Adrenal gland (tissue), 19 donors: ENCODE measurements at places on chromosomes 5 and 9. TPM values are rescaled to one million over a fixed set of nuclear protein-coding genes. Genes with fewer than 3 reads are reported as not detected.

DNA sequence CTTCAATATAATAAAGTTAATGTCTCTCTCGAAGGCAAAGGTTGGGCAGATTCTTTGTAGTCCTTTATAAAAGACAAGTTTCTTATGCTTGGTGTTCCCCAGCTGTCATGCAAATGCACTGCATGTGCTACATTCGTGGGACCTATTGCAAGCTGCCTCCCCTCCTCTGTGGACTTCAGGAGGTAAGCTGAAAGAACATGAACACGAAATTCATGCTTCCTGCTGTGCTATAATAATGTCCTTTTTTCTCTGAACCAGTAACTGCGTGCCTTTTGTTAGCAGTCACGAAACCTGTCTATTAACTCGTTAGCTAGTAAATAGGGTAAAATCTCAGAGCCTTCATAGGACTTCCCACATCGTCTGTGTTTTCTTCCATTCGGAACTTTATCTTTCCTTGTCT, 363.5 kb downstream of the CDH9 start:
- no peak overlapping the region for H3K4me3 ChIP-seq
- no peaks in the 10 kb centered on the region for H3K4me1 ChIP-seq
- H3K36me3 ChIP-seq: no peaks in the 10 kb centered on the region
- no peaks in the 10 kb centered on the region for H3K27me3 ChIP-seq
- H3K27ac ChIP-seq: no peak overlapping the region

ADRA1B gene
- 1.8 TPM for polyA plus RNA-seq

DNA sequence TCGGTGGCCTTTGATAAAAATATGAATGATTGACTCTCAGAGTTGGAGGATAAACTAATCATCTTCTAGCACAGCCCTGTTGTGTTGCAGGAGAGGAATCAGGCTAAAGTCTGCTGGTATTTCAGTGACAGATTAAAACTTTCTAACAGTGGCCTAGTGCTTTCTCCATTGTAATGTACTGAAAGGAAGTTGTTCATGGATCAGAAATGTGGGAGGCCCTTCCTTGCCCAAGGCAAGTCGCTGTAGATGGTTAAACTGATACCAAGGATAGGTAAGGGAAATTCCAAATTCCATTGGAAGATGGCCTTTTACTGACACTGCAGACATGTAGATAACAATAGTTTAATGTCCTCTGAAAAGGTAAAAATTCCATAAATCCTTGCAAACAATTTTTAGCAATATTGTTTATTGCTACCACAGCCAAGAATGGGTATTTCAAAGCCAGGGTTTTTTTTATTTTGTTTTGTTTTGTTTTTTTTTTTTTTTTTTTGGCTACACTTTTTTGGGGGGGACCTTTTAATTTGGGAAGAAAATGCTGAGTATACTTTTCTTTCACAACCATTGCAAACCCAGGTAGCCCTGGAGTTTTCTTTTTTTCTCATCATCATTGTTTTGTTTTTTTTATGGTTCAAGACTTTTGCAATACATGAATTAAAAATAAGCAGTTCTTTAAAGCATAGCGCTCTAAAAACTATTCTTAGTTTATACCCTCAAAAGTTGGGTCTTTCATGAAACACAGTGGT, 35.5 kb downstream of the WDR36 start:
- no peak for DNase-seq
- H3K4me1 ChIP-seq: no peaks in the 10 kb centered on the region
- no peaks in the 10 kb centered on the region for H3K27me3 ChIP-seq
- peaks cover 26% of the 10 kb centered on the region for H3K36me3 ChIP-seq
- H3K27ac ChIP-seq: no peak overlapping the region

DNA sequence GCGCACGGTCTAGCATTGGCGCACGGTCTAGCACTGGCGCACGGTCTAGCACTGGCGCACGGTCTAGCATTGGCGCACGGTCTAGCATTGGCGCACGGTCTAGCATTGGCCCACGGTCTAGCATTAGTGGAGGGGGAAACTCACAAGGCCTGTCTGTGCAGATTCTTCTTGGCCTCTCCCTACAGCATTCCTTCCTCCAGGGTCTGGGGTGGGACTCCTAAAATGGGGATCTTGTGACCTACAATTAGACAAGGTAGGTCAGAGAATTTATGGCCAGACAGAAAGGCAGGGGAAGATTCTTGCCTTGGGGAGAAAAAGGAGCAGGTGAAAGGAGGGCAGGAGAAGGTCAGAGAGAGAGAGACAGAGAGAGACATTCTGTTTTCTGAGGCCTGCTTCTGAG, 5.4 kb upstream of the GBGT1 start:
- H3K4me1 ChIP-seq: peaks cover 2% of the 10 kb centered on the region
- H3K4me3 ChIP-seq: no peak overlapping the region
- no peak for DNase-seq
- H3K27me3 ChIP-seq: no peaks in the 10 kb centered on the region
- no peak overlapping the region for H3K27ac ChIP-seq

TICAM2 gene
- 2.3 TPM for polyA plus RNA-seq

OLFM1 gene
- 34.4 TPM for polyA plus RNA-seq

- H3K4me3 ChIP-seq: no peak overlapping the region
- no peaks in the 10 kb centered on the region for H3K36me3 ChIP-seq
- no peak for DNase-seq
- H3K27me3 ChIP-seq: no peaks in the 10 kb centered on the region
- no peaks in the 10 kb centered on the region for H3K4me1 ChIP-seq
Measured at GRCh38 chr5:121164632-121165031, 687.0 kb upstream of the FTMT start.

- no peak overlapping the region for H3K27ac ChIP-seq
- no peaks in the 10 kb centered on the region for H3K36me3 ChIP-seq
- H3K27me3 ChIP-seq: no peaks in the 10 kb centered on the region
- H3K4me3 ChIP-seq: no peak overlapping the region
- no peak for DNase-seq
Measured at GRCh38 chr9:71762900-71763653, 5.2 kb downstream of the CEMIP2 start.

- no peaks in the 10 kb centered on the region for H3K36me3 ChIP-seq
- peaks cover 7% of the 10 kb centered on the region for H3K4me1 ChIP-seq
- peak overlapping the region; percentile 5 for H3K4me3 ChIP-seq
- DNase-seq: no peak
Measured at GRCh38 chr5:79133121-79133656, 21.6 kb downstream of the BHMT start.

PCDHAC2 gene
- 6.5 TPM for polyA plus RNA-seq

- H3K4me1 ChIP-seq: no peaks in the 10 kb centered on the region
- H3K27ac ChIP-seq: no peak overlapping the region
- no peak for DNase-seq
- H3K27me3 ChIP-seq: no peaks in the 10 kb centered on the region
- no peaks in the 10 kb centered on the region for H3K36me3 ChIP-seq
Measured at GRCh38 chr9:71986900-71987299, 73.5 kb downstream of the C9orf57 start.

- H3K27me3 ChIP-seq: no peaks in the 10 kb centered on the region
- no peaks in the 10 kb centered on the region for H3K4me1 ChIP-seq
- H3K4me3 ChIP-seq: no peak overlapping the region
- no peak overlapping the region for H3K27ac ChIP-seq
- DNase-seq: no peak
Measured at GRCh38 chr9:18942801-18943200, 90.2 kb downstream of the SAXO1 start.

- H3K27me3 ChIP-seq: no peaks in the 10 kb centered on the region
- no peak for DNase-seq
- no peak overlapping the region for H3K4me3 ChIP-seq
- H3K4me1 ChIP-seq: no peaks in the 10 kb centered on the region
- no peaks in the 10 kb centered on the region for H3K36me3 ChIP-seq
Measured at GRCh38 chr9:100573655-100574260, 4.1 kb upstream of the CAVIN4 start.

- no peaks in the 10 kb centered on the region for H3K36me3 ChIP-seq
- no peak overlapping the region for H3K27ac ChIP-seq
- no peaks in the 10 kb centered on the region for H3K4me1 ChIP-seq
- no peak for DNase-seq
- no peak overlapping the region for H3K4me3 ChIP-seq
Measured at GRCh38 chr9:7210854-7211637, 453.3 kb downstream of the KDM4C start.

PFN3 gene
- not detected for polyA plus RNA-seq

GMCL2 gene
- polyA plus RNA-seq: not detected

FCN2 gene
- 21.6 TPM for polyA plus RNA-seq

DNA sequence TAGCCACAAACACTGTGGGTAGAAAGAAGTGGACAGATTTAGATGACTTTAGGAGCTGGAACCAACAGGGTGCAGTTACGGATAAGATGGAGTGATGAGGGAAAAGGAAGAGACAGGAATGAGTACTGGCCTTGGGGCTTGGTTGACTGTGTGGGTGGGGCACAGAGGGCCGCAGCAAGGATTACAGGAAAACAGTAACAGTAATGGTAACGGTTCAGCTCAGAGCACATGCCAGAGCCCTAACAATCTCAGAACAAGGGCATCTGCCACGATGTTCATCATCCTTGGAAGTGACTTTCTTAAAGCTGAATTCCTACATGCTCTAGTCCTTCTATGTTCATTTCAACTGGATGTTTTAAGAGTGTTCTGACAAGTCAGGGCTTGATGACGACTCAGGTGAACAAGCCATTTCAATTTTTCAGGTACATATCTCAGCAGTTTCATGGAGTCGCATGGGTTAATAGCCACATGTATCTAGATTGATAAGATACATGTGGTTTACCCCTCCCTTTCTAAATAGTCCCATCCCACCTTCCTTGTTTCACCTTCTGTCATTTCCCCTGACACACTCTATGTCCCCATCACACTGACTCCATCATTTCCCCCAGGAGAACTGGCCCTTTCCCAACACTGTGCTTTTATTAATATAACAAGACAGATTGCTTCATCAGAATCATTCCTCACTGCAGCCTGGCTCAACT, 65.0 kb downstream of the CEMIP2 start:
- H3K4me3 ChIP-seq: no peak overlapping the region
- DNase-seq: no peak
- H3K27ac ChIP-seq: no peak overlapping the region
- H3K27me3 ChIP-seq: no peaks in the 10 kb centered on the region
- no peaks in the 10 kb centered on the region for H3K36me3 ChIP-seq

- no peak overlapping the region for H3K27ac ChIP-seq
- DNase-seq: no peak
- H3K27me3 ChIP-seq: no peaks in the 10 kb centered on the region
Measured at GRCh38 chr5:37090781-37091180, 158.4 kb downstream of the CPLANE1 start.

DNA sequence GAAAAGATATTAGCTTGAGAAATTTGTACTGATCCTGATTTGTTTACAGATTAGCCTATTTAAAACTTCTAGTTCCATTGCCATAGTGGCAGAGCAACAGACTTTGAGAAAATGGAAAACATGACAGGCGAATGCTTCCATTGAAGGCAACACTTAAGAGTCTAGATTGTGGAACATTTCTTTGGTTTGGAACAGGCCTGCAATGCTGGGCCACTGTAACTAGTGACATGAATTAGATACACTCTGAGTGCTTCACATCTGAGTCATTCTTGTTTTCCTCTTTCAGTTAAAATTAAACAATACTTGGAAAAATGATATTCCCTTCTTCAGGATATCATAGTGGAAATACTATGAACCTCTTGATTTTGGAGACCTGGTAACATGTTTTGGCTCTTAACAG, 453.6 kb upstream of the TUSC1 start:
- H3K27me3 ChIP-seq: no peaks in the 10 kb centered on the region
- H3K27ac ChIP-seq: no peak overlapping the region
- H3K36me3 ChIP-seq: no peaks in the 10 kb centered on the region
- H3K4me1 ChIP-seq: no peaks in the 10 kb centered on the region
- no peak for DNase-seq

DNA sequence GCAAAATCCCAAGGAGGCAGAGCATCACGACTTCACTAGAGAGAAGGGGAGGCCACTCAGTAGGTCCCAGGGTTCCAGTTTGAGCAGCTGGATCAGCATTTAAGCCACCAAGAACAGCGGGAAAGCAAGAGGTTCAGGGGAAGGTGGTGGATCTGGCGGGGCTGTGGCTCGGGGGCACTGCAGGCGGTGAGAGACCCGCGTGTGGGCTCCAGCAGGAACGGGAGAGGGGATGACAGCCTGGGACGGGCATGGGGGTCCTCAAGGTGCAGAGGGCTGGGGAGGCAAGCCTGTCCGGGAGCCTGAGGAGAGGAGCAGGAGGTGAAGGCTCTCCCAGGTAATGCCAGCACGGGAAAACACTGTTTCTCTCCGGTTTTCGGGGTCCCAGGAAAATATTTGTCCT, 123.6 kb downstream of the IRX2 start:
- H3K27ac ChIP-seq: no peak overlapping the region
- no peaks in the 10 kb centered on the region for H3K36me3 ChIP-seq
- H3K4me3 ChIP-seq: no peak overlapping the region
- no peak for DNase-seq

SPAG8 gene
- 4.2 TPM for polyA plus RNA-seq

- H3K4me3 ChIP-seq: no peak overlapping the region
- DNase-seq: no peak
- no peaks in the 10 kb centered on the region for H3K4me1 ChIP-seq
- H3K27me3 ChIP-seq: no peaks in the 10 kb centered on the region
Measured at GRCh38 chr5:83049370-83049885, 27.8 kb downstream of the TMEM167A start.

CAMK4 gene
- polyA plus RNA-seq: 0.51 TPM

SKIC3 gene
- 82.7 TPM for polyA plus RNA-seq

ADAMTS2 gene
- polyA plus RNA-seq: 17.9 TPM

FOXD4L3 gene
- polyA plus RNA-seq: not detected

- H3K27ac ChIP-seq: no peak overlapping the region
- H3K4me3 ChIP-seq: no peak overlapping the region
- H3K27me3 ChIP-seq: no peaks in the 10 kb centered on the region
- no peak for DNase-seq
Measured at GRCh38 chr5:16547200-16547842, 69.5 kb downstream of the RETREG1 start.

- peak overlapping the region; percentile 28 for H3K27ac ChIP-seq
- H3K36me3 ChIP-seq: no peaks in the 10 kb centered on the region
- peaks cover 65% of the 10 kb centered on the region for H3K4me1 ChIP-seq
- peak overlapping the region; percentile 88 for H3K4me3 ChIP-seq
- DNase-seq: no peak
Measured at GRCh38 chr9:88994469-88995199, 3.4 kb downstream of the S1PR3 start.

TTLL11 gene
- polyA plus RNA-seq: 4.8 TPM

GRCh38 chr5:77558266-77558665, 66.2 kb upstream of the WDR41 start:
- no peak overlapping the region for H3K27ac ChIP-seq
- no peak overlapping the region for H3K4me3 ChIP-seq
- DNase-seq: no peak
- H3K27me3 ChIP-seq: no peaks in the 10 kb centered on the region
- H3K36me3 ChIP-seq: no peaks in the 10 kb centered on the region

DNA sequence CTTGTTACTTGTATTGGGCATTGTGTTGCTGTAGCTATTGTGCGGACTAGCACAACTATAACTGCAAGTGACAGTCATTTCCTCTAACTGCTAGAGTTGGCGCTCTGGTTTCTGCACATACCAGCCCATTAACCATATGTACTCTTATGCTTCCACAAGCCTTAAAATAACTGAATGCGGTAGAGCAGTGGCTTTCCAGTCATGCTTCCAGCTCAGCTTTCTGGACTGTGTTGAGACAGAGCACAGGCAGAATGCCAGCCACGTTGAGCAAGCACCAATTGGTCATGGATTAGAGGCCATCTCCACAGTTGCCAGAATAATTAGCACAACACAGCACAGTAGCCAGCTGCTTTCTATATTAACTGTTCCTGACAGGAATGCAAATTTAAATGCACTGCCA, 12.2 kb downstream of the INVS start:
- H3K36me3 ChIP-seq: peaks cover 33% of the 10 kb centered on the region
- H3K27ac ChIP-seq: peak overlapping the region; percentile 72
- no peaks in the 10 kb centered on the region for H3K27me3 ChIP-seq
- peaks cover 33% of the 10 kb centered on the region for H3K4me1 ChIP-seq
- DNase-seq: peak; percentile 97
